T-cell (primary cell): ENCODE measurements at places on chromosomes 16 and 17. TPM values are rescaled to one million over a fixed set of nuclear protein-coding genes. Genes with fewer than 3 reads are reported as not detected.

The MYO19 gene
- 73.1 TPM for total RNA-seq

The BAIAP2 gene
- total RNA-seq, result 10.1 TPM

GRCh38 chr17:55327225-55328088, 62.7 kb downstream of the HLF start:
- no peaks in the 10 kb centered on the region for H3K36me3 ChIP-seq
- no peaks in the 10 kb centered on the region for H3K27me3 ChIP-seq
- DNase-seq, result no peak

DNA sequence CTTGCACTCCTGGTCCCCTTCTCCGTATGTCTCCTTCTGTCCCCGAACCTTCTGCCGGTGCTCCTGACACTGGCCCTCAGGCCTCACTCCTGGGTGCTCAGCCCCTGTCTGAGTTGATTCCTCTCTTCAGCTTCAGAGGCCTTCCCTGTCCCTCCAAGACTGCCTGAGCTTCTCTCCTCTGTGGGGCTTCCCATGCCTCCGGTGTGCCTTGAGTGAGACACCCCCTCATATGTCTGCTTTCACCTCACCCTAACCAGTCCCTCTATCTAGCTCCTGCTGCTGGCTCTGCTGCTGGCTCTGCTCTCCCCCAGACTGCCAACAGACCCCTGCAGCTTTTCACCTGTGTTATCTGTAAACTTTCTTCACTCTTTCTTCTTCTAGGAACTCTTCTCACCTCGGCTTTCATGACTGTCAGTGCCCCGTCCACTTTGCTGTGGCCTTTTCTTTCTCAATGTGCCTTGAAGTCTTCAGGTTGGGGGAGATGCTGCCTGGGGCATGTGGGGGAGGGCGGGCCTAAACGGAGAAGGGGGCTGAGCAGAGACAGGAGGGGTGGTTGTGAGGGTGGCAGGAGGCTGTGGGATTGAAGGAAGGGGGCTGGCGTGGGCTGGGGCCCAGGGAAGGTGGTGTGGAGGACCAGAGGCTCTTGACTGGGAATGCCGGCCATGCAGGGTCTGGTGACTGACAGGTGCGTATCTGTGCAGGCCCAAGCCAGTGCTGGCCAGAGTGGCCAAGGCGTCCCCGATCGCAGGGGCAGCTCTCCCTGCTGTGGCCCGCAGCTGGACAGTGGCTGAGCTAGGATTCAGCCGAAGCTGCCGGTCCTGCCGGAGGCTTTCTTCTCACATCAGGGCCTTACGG, 81.3 kb downstream of the METRNL start:
- H3K27ac ChIP-seq, result no peak overlapping the region
- H3K27me3 ChIP-seq, result no peaks in the 10 kb centered on the region
- no peak for DNase-seq
- no peak overlapping the region for H3K4me3 ChIP-seq
- no peaks in the 10 kb centered on the region for H3K36me3 ChIP-seq
- H3K4me1 ChIP-seq, result no peaks in the 10 kb centered on the region

- DNase-seq, result no peak
- H3K27me3 ChIP-seq, result peaks cover 60% of the 10 kb centered on the region
- no peak overlapping the region for H3K4me3 ChIP-seq
Observed at GRCh38 chr17:79681628-79682261, 49.0 kb upstream of the ENPP7 start.

The SHISA9 gene
- total RNA-seq, result not detected

GRCh38 chr17:7131423-7131791, 16.8 kb upstream of the ASGR2 start:
- no peak overlapping the region for H3K4me3 ChIP-seq
- no peaks in the 10 kb centered on the region for H3K27me3 ChIP-seq

The SMYD4 gene
- total RNA-seq, result 42.7 TPM

The TPSD1 gene
- not detected for total RNA-seq

The FCSK gene
- 32.1 TPM for total RNA-seq

The NPIPA2 gene
- 2.4 TPM for total RNA-seq

- H3K36me3 ChIP-seq, result no peaks in the 10 kb centered on the region
- no peaks in the 10 kb centered on the region for H3K4me1 ChIP-seq
- no peak for DNase-seq
- H3K4me3 ChIP-seq, result no peak overlapping the region
- peaks cover 5% of the 10 kb centered on the region for H3K27me3 ChIP-seq
- H3K27ac ChIP-seq, result no peak overlapping the region
Observed at GRCh38 chr16:68404736-68405345, 43.5 kb downstream of the SMPD3 start.

The SLC12A3 gene
- not detected for total RNA-seq

DNA sequence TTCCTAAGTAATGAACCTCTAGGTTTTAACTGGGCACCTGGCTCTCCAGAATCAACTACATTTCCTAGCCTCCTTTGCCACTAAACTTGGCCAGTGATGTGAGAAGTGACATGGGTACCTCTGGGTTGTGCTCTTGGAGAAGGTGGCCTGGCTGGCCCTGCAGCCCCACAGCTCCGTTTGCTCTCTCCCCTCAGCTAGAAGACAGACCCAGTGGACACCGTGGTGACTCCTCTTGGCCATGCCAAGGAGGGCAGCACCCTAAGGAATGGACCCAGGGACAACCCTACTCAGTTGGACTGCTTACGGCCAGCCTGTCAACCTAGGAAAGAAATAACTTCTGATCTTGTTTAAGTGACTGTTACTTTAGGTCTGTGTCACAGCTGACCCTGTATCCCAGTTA, 151.4 kb downstream of the TMEM132E start:
- H3K4me1 ChIP-seq, result no peaks in the 10 kb centered on the region
- no peaks in the 10 kb centered on the region for H3K36me3 ChIP-seq
- H3K27ac ChIP-seq, result no peak overlapping the region
- DNase-seq, result no peak
- no peak overlapping the region for H3K4me3 ChIP-seq

The DLX3 gene
- not detected for total RNA-seq

DNA sequence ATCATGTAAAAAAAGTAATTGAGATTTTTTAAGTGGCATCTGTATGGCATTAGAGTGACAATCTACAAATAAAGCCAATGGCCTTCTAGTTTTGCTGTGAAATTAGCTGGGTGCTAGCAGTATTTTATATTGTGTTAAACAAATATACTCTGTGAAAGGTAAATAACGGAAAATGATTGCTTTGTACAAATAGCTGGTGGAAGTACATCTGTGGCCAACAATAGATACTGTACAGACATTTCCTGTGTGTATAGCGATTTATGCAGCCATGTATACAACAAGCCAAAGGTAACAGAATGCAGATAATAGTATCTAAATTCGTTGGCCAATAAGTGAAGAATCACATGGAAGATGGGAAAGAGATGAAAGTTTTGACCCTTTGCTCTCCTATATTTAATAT, 26.6 kb downstream of the IQCK start:
- H3K4me1 ChIP-seq, result no peaks in the 10 kb centered on the region
- no peaks in the 10 kb centered on the region for H3K36me3 ChIP-seq
- no peak overlapping the region for H3K27ac ChIP-seq
- H3K27me3 ChIP-seq, result no peaks in the 10 kb centered on the region
- no peak overlapping the region for H3K4me3 ChIP-seq

DNA sequence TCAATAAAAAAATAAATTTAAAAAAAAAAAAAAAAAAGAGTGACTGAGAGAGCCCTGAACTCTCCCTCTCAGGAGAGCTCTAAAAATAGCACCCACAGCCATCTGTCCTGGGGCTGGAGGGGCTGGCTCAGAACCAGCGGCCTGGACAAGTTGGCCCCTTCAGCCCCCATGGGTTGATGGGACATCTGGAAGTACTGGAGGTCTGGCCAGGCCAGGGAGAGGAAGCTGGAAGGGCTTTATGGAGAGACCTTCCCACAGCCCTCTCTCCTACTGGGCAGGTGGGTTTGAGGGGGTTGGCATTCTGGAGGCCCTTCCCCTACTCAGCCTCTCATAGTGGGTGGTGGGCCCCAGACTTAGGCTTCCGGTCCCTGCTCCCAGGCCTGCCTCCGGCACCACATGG, 93.7 kb upstream of the TMEM97 start:
- H3K36me3 ChIP-seq, result no peaks in the 10 kb centered on the region
- H3K27me3 ChIP-seq, result peaks cover 4% of the 10 kb centered on the region
- no peak overlapping the region for H3K4me3 ChIP-seq
- no peak overlapping the region for H3K27ac ChIP-seq
- no peak for DNase-seq

DNA sequence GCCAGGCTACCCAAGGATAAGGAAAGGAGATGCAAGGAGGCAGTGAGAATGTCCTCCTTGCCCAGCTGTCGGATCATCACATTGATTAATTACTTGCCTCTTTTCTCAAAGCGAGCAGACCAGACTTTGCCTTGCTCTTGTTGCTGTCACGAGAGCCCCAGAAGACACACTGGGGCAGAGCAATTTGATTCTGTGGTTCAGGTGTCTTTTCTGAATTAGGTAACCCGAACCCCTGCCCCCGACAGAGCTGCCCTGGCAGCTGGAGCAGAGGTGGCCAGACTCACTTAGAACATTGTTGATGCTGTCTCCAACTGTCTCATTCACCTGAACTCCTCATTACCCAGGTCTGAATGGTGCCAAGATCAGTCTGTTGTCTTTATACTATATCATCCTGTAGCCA, 34.3 kb downstream of the VAT1L start:
- H3K4me1 ChIP-seq, result no peaks in the 10 kb centered on the region
- no peak overlapping the region for H3K4me3 ChIP-seq
- no peak for DNase-seq
- no peaks in the 10 kb centered on the region for H3K36me3 ChIP-seq
- H3K27ac ChIP-seq, result no peak overlapping the region
- no peaks in the 10 kb centered on the region for H3K27me3 ChIP-seq

DNA sequence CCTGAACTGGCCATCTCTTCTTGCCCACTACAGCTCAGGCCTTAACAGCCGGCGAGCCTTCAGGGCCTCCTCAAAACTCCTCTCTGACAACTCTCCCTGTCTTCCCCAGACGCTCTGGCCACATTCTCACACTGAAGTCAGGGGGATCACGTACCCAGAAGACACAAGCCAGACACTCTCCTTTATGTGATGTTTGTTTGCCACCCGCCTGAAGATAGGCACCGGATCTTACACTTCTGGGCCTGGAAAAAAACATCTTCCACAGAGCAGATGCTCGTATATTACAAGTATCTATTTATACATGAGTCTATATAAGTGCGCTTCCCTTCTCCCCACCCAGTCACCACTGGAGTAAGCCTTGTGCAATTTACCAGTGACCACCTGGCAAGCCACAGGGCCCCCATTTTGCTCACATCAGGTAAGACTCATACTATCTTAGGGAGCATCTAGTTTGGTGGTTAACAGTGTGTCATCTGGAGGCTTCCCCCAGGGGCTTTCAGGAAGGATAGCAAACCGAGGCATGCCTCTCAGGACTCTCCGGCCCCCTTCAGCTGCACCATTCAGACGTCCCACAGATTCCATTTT, 349.4 kb downstream of the SOX9 start:
- no peak overlapping the region for H3K27ac ChIP-seq
- H3K4me3 ChIP-seq, result no peak overlapping the region

GRCh38 chr17:36689089-36689667, 87.8 kb downstream of the MRM1 start:
- H3K4me1 ChIP-seq, result no peaks in the 10 kb centered on the region
- no peak overlapping the region for H3K27ac ChIP-seq
- no peaks in the 10 kb centered on the region for H3K36me3 ChIP-seq
- peaks cover 19% of the 10 kb centered on the region for H3K27me3 ChIP-seq
- DNase-seq, result no peak
- H3K4me3 ChIP-seq, result no peak overlapping the region

- no peak for DNase-seq
- no peak overlapping the region for H3K4me3 ChIP-seq
- peaks cover 48% of the 10 kb centered on the region for H3K4me1 ChIP-seq
- H3K27ac ChIP-seq, result peak overlapping the region; percentile 9
- H3K36me3 ChIP-seq, result no peaks in the 10 kb centered on the region
- H3K27me3 ChIP-seq, result no peaks in the 10 kb centered on the region
Observed at GRCh38 chr17:45320931-45321461, 4.2 kb upstream of the MAP3K14 start.

GRCh38 chr17:30344283-30345088, 10.6 kb upstream of the TMIGD1 start:
- H3K36me3 ChIP-seq, result no peaks in the 10 kb centered on the region
- no peak overlapping the region for H3K27ac ChIP-seq
- no peaks in the 10 kb centered on the region for H3K27me3 ChIP-seq
- no peak overlapping the region for H3K4me3 ChIP-seq
- DNase-seq, result no peak

- H3K27me3 ChIP-seq, result no peaks in the 10 kb centered on the region
- no peaks in the 10 kb centered on the region for H3K36me3 ChIP-seq
- peak; percentile 60 for DNase-seq
- peak overlapping the region; percentile 91 for H3K27ac ChIP-seq
Observed at GRCh38 chr17:42249681-42250446, 26.3 kb downstream of the STAT5B start.

The KRT33A gene
- total RNA-seq, result not detected

The BAHCC1 gene
- 0.49 TPM for total RNA-seq

The CD300E gene
- 0.38 TPM for total RNA-seq

- peaks cover 73% of the 10 kb centered on the region for H3K36me3 ChIP-seq
- no peaks in the 10 kb centered on the region for H3K27me3 ChIP-seq
- H3K4me3 ChIP-seq, result peak overlapping the region; percentile 90
- no peak for DNase-seq
- no peak overlapping the region for H3K27ac ChIP-seq
- peaks cover 5% of the 10 kb centered on the region for H3K4me1 ChIP-seq
Observed at GRCh38 chr17:81910840-81911276, 341 bp downstream of the PCYT2 start.

- peaks cover 32% of the 10 kb centered on the region for H3K36me3 ChIP-seq
- H3K27me3 ChIP-seq, result peaks cover 3% of the 10 kb centered on the region
- H3K4me1 ChIP-seq, result peaks cover 6% of the 10 kb centered on the region
- no peak overlapping the region for H3K27ac ChIP-seq
Observed at GRCh38 chr17:44113868-44114840, 9.3 kb downstream of the HDAC5 start.

The SLC13A2 gene
- total RNA-seq, result not detected

The OR4D1 gene
- 2.2 TPM for total RNA-seq

DNA sequence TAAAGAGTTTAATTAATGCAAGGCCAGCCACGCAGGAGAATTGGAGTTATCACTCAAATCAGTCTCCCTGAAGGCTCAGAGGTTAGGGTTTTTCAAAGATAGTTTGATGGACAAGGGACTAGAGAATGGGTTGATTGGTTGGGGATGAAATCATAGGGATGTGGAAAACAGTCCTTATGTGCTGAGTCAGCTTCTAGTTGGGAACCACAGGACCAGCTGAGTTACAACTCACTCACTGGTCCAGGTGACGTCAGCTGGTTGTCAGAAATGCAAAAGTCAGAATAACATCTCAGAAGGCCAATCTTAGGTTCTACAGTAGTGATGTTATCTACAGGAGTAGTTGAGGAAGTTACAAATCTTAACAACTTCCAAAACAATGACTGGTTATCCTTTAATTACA, 47.6 kb downstream of the CPD start:
- H3K27me3 ChIP-seq, result no peaks in the 10 kb centered on the region
- no peak overlapping the region for H3K4me3 ChIP-seq
- H3K27ac ChIP-seq, result no peak overlapping the region
- DNase-seq, result no peak
- no peaks in the 10 kb centered on the region for H3K4me1 ChIP-seq
- H3K36me3 ChIP-seq, result peaks cover 38% of the 10 kb centered on the region

DNA sequence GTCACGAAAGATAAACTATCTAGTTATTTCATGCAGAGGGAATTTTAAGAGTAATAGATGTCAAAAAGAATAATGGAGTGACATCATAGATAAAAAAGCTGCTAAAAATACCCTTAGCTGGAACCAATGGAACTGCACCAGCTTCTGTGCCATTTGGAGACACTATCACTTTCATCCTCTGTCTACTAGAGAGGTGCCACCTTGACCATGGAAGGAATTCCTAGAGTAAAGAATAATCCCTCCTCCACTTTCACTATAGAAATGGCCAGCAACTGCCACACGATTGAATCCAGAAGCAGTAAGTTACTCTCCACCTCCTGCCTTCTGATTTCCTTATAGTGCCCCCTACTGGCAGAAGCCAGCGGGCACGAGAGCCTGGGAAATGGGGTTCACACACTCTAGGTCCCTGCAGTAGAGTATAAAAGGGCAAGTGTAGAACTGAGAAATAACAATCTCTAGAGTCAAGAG, 2.8 kb upstream of the ALDH3A2 start:
- H3K36me3 ChIP-seq, result no peaks in the 10 kb centered on the region
- peaks cover 25% of the 10 kb centered on the region for H3K4me1 ChIP-seq
- no peak overlapping the region for H3K4me3 ChIP-seq
- no peak overlapping the region for H3K27ac ChIP-seq
- peak; percentile 26 for DNase-seq
